HCEC 1CT (cell line): ENCODE measurements at places on chromosomes 1 and 21.

GRCh38 chr1:89172468-89173143 is 3.2 kb downstream of the GBP7 start:
- no peak for DNase-seq

- no peak for DNase-seq
Measured at GRCh38 chr21:31132574-31133242, 94.4 kb upstream of the KRTAP19-8 start.

DNA sequence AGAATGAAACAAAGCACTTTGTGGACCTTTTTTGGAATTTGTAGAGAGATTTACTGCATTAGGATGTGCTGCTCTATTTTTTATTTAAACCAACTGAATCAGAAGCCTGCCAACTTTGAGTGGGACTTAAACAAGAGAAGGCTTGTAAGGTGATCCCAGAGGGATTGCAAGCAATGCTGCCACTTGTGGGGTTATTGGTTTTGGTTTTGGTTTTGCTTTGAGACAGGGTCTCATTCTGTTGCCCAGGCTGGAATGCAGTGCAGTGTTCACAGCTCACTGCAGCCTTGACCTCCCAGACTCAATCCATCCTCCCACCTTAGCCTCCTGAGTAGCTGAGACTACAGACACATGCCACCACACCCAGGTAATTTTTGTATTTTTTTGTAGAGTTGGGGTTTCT is 32.2 kb upstream of the GNG5 start:
- no peak for DNase-seq

- DNase-seq: no peak
Measured at GRCh38 chr1:245148861-245149260, 5.9 kb upstream of the KIF26B start.

GRCh38 chr1:97726386-97726785 is 194.4 kb downstream of the DPYD start:
- peak; percentile 48 for DNase-seq

GRCh38 chr21:21187579-21187978 is 189.4 kb downstream of the NCAM2 start:
- DNase-seq: no peak

GRCh38 chr1:58783993-58784757 is at the start of gene JUN:
TSS of gene JUN (minus strand) at chr1:58784047. CDS start at chr1:58783070, 977 bp downstream.
- DNase-seq: peak; percentile 100

GRCh38 chr1:30465096-30465495 is 258.3 kb downstream of the MATN1 start:
- no peak for DNase-seq

DNA sequence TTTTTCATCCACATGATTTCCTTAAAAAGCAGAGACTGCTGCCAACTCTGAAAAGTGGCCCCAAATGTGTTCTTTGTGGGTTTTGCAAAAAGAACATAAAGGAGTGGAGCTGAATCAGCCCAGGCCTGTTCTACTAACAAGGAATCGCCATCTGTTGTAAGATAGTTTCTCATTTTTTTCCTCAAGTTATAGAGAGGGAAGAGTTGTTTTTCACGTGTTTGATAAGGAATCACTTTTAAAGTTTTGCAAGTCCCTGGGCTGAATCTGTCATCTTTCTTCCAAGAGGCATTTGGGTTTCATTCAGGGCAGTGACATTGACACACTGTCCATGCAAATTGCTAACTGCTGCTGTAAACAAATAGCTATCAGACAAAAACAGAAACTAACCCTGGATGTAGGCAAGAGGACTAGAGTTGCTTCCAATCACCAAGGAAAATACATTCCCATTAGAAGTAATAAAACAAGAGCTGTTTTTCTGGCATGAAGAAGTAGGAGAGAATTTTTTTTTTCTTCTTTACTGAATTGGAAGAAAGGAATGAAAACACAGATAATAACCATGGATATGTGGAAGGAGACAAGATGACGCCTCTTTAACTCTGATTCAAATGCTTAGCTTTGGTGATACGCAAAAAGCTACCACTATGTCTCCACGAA is 58.8 kb upstream of the TBX15 start:
- peak; percentile 9 for DNase-seq

GRCh38 chr1:37724575-37724974 is 32.3 kb downstream of the CDCA8 start:
- no peak for DNase-seq

GRCh38 chr21:44900559-44901251 is 20.0 kb downstream of the ITGB2 start:
- no peak for DNase-seq

DNA sequence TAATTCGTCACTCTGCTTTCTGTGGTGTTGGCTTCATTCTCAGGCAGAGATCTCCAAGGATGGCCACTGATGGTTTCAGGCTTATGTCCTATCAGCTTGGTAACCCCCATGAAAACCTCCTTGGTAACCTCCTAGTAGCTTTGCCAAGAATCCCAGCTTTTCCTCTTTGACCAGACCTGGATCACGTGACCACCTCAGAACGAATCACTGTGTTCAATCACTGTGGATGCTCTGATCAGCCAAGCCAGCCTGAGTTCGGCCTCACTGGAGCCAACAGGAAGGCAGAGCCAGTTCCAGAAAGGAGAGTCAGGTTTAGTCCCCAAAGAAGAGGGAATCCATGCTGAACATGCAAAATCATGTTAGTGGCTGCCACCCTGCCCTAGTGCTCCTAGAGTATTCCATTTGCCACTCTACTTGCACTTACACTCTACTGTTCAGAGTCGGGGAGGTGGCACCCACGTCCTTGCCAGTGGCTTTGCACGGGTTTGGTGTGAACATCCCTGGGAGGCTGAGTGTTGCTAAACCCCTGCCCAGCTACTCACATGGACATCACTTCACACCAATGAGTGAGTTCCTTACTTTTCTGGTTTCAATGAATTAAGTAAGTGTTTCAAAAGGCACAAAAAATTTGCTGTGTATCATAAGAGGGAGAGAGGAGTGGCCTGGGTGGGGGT is 33.5 kb upstream of the SSBP3 start:
- no peak for DNase-seq

GRCh38 chr1:38474738-38475623 is 384.6 kb downstream of the RRAGC start:
- DNase-seq: no peak

GRCh38 chr21:28906236-28906635 is 86.4 kb downstream of the LTN1 start:
- no peak for DNase-seq

- no peak for DNase-seq
Measured at GRCh38 chr1:162695687-162696086, 63.4 kb downstream of the DDR2 start.

GRCh38 chr1:241140670-241141069 is 216.3 kb downstream of the RGS7 start:
- no peak for DNase-seq

- DNase-seq: no peak
Measured at GRCh38 chr1:208541225-208541855, 297.2 kb upstream of the PLXNA2 start.

- DNase-seq: peak; percentile 94
Measured at GRCh38 chr1:199272628-199273086, 633.8 kb downstream of the PTPRC start.

GRCh38 chr1:28518745-28519341 is 13.0 kb downstream of the RCC1 start:
- DNase-seq: peak; percentile 32

DNA sequence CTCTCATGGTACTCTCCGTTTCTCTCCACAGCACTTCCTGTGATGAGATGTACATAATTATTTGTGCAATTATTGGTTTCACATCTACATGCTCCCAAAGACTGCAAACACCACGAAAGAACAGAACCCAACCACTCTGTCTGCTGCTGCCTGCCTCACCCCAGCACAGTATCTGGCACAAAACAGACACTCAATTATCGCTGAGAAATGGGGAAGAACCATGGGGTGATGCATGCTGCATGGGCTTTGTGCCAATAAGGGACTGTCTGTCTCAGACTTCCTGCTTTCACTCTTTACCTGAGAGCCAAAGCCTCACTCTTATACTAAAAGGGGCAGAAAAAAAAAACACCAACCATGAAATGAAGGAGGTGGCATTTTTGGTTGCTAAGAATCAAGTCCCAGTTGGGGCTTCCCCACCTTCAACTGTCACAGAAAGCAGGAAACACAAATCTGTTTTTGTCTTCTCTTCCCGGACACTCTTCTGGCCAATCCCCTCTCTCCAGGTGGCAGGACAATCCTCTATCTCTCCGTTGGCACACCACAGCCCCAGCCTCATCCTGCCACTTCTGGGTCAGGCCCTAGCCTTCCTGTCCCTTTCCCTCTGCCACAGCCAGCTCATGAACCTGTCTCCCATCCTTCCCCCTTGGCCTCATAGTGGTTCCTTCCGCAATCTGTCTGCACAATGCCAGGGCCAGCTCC is 82.0 kb downstream of the TGFBR3 start:
- no peak for DNase-seq

DNA sequence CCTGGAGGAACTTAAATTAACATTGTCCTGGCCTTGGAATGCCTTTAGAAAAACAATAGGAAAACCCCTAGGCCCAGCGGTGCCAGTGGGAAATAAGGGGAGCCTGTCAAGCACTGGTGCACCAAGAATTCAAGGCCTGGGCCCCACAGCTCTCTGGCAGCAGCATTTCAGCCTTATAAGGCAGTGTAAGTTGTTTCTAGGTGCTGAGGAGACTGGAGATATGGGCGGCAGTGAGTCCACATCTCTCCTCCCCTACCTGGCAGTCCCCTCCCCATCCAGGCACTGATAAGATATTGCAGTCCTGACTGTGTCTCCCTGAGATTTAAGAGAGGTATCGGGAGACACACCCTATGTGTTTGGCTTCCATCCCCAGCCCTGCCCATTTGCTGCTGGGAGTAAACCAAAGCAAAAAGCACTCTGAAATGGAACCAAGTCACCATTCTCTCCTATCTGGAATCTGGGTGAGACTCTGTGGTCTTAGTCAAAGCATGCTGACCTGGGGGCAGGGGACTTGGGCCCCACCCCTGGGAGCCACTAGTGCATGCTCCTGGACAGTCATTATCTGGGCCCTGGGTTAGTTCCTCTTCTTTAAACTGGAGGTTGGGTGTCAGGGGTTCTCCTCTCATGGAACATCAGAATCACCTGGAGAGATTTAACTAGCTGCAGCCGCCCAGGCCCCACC is 30.5 kb downstream of the DEGS1 start:
- no peak for DNase-seq

- no peak for DNase-seq
Measured at GRCh38 chr1:182293119-182293589, 98.4 kb downstream of the GLUL start.

DNA sequence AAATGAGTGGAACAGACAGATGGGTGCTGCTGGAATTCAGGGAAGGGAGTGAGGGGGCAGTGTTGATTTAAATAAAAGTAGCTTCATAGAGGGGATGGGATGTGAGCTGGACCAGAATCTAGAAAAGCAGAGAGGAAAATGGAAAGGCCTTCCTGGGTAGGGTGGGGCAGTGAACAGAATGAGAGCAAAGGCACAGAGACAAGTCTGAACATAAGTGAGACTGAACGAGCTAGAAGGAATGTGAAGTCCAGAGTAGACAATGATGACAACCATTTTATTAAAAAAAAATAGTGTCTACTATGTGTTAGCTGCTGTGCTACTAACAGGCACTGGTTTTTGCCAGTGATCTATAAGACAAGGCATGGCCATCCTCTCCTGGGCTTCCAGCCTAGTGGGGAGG is 36.0 kb downstream of the ELK4 start:
- DNase-seq: no peak

GRCh38 chr1:150138044-150138443 is 11.7 kb upstream of the PLEKHO1 start:
- no peak for DNase-seq

GRCh38 chr1:244047621-244048255 is 3.3 kb upstream of the ZBTB18 start:
- peak; percentile 30 for DNase-seq

DNA sequence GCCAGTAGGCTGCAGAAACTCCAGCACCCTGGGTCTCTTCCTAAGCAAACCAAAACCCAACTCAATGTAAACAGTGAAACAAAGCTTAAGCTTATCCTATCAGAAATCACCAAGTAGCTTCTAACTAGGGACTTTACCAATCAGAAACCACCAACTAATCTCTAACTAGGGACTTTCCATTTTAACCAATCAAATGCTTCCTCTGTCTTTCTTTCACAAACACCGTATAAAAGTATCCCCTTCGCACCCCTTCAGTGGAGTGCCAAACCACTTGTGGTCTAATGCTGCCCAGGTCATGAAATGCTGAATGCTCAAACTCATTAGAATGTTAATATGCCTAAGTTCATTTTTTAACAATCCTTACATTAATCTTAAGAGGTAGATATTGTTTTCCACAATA is 250.5 kb upstream of the DUSP10 start:
- DNase-seq: no peak

- no peak for DNase-seq
Measured at GRCh38 chr1:214516434-214517326, 34.7 kb downstream of the PTPN14 start.

GRCh38 chr1:3703786-3704371 is 48.4 kb upstream of the CCDC27 start:
- no peak for DNase-seq

DNA sequence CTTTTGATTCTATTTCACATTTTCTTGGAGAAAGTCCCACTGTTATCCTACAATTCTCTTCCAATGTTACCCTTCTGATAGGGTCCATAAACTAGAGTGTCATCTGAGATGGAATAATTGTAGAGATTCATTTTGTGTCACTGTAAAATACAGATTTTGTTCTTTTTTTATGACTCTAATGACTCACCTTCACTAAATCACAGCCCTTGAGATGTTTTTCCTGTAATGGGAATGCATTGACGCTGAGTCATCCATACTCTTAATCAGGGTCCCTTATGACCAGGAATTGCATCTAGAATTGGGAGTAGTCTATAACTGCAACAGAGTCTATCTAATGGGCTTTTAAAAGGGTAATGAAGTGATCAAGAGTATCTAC is 315.5 kb downstream of the TGFB2 start:
- DNase-seq: peak; percentile 89

GRCh38 chr1:21099034-21099868 is 77.4 kb downstream of the EIF4G3 start:
- peak; percentile 84 for DNase-seq

DNA sequence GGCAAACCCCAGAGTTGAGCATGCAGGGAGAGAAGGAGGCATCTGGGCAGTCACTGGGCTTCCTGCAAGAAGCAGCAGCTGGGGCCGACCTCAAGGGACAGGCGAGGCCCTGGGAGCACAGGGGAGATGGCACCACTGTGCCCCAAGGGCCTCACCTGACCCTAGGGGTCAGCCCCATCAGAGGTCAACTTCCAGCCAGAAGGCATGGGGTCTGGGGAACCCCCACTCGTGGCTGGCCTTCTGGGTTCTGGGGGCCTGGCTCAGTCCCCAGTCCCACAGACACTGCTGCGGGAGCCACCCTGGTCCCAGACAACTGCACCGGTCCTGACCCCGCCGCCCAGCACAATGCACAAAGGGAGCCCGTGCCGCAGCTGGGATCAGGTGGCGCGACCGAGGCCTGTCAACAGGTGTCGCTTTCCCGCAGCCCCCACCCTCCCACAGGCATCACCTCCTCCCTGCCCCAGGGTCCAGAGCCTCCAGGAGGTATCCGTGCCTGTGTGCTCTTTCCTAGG is 6.2 kb downstream of the WNT9A start:
- DNase-seq: no peak
